ENCODE measurements at places on chromosomes 13 and 19. TPM values are rescaled to one million over a fixed set of nuclear protein-coding genes. Genes with fewer than 3 reads are reported as not detected.
A peak's percentile ranks its signal among the peaks of the same experiment; 100 is the strongest.

GRCh38 chr19:56121180-56122167 lies at the start of gene ZNF787:
TSS of gene ZNF787 (minus strand) at chr19:56121295. CDS start at chr19:56103217, 18,078 bp downstream.
- DNase-seq = peak; percentile 98

DNA sequence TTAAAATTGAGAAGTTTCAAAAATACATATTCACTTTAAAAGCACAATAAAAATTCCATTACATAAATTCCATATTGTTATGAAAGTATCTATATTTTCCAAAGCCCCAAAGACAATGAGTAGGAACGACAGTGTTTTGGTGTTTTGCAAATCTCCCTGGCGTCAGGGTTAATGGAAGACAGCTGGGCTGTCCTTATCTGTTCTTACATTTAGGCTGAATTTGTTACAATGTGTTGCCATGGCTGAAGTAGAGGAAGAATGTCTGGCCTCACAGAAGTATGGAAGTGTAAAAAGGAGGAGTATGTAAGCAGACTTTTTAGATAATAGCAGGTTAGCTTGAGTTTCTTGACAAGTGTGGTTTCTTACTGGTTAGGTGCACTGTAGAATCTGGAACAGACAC lies 124.4 kb upstream of the SPATA13 start:
- peak; percentile 49 for DNase-seq

GRCh38 chr19:39196320-39196719 lies 444 bp upstream of the NCCRP1 start:
- DNase-seq = no peak

GRCh38 chr13:99648066-99648665 lies 146.9 kb downstream of the TM9SF2 start:
- no peak for DNase-seq

- DNase-seq = no peak
Measured at GRCh38 chr13:39419068-39419467, 183.9 kb downstream of the LHFPL6 start.

DNA sequence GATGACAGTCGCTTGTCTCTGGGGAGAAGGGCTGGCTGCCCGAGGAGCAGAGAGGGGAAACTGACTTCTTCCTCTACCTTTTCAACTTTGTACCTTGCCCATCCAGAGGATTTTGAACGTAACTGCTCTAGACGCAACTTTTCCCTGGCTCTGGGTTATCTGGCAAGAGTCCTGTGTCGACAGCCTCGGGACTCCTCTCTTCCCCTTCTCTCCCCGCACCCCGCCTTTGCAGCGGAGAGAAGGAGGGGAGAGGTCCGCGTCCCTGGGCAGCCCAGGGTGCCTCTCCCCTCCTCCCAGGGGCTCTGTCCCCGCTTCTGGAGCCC lies 574 bp downstream of the SH3GL1 start:
- DNase-seq = peak; percentile 65

DNA sequence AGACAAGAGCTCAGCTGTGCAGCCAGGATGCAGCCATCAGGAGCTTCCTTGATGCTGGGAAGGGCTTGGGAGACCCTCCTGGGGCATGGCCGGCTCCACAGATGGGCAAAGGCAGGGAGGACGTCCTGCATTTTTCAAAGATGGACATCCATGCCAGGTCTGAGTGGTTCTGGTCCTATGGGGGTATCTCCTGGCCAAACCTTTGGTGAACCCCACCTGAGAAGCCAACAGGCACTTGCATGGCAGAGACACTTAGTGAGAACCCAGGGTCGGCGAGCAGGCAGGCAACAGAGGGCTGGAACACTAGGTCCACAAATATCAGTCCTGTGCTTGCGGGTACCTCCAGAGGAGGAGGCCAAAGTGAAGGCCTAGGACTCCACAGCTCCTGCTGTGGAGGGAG lies 70.0 kb downstream of the KCTD15 start:
- DNase-seq = no peak

GRIN2D gene
- total RNA-seq = 0.76 TPM

PDX1 gene
- not detected for total RNA-seq

PRRG2 gene
- total RNA-seq = not detected

MYDGF gene
- total RNA-seq = 177 TPM
